Stimulated activated CD8-positive, alpha-beta memory T cell treated with anti-CD3 and anti-CD28 coated beads, Interleukin-15, amount 100 ng/mL, for 24 hours (primary cell): ENCODE measurements at places on chromosomes 3 and 15.

GRCh38 chr3:11275926-11276325 is 3.7 kb downstream of the ATG7 start:
- DNase-seq = no peak

GRCh38 chr15:27123808-27124207 is 152.8 kb downstream of the GABRG3 start:
- DNase-seq = no peak

- no peak for DNase-seq
Measured at GRCh38 chr3:109023656-109024254, 70.1 kb upstream of the GUCA1C start.

DNA sequence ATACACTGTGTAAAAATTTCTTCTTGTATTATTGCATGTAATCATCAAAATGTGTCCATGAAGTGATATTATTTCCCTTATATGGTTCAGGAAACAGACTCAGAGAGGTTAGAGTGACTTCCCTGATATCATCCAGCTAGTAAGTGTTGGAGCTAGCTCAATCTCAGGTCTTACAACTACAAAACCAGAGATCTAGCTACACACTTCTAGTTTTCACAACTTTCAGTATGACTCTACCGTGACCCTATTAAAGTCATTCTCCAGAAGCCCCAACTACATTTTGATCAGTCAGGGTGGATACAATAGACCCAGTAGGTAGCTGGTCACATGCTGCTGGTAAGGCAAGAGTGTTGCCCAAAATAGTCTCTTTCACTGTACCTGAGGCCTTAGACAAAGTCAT is 165.3 kb downstream of the GOLIM4 start:
- no peak for DNase-seq

DNA sequence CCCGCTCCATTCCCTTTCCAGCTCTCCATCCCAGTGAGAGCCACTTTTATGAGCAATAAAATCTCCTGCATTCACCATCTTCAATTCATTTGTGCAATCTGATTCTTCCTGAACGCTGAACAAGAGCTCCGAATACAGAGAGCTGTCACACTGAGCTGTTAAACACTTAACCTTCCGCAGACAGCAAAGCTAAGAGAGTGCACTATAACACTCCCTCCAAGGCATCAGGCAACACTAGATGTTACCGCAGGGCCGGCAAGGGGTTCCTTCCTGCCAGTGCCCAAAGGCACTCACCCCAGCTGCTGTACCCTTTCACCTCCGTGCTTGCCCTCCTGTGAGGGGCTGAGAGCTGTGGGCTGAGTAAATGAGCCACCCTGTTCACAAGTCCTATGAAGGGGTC is 85.6 kb downstream of the BCHE start:
- no peak for DNase-seq

DNA sequence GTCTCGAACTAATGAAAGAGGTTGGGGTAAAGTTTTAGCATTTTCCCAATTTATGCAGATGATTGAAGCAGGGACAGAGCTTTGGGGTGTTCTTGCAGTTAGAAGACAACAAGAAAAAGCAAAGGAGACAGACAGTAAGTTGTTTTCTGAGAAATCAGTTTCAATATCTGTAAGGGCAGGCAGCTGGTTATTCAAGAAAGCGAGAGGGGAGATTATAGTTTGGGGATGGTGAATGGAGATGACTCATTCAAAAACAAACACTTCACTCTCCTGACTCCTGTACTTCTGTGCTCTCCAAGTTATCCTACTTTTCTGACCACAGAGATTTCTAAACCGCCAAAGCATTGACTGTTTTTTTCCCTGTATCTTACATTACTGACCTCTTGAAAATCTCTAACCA is 352.0 kb downstream of the GAP43 start:
- no peak for DNase-seq

DNA sequence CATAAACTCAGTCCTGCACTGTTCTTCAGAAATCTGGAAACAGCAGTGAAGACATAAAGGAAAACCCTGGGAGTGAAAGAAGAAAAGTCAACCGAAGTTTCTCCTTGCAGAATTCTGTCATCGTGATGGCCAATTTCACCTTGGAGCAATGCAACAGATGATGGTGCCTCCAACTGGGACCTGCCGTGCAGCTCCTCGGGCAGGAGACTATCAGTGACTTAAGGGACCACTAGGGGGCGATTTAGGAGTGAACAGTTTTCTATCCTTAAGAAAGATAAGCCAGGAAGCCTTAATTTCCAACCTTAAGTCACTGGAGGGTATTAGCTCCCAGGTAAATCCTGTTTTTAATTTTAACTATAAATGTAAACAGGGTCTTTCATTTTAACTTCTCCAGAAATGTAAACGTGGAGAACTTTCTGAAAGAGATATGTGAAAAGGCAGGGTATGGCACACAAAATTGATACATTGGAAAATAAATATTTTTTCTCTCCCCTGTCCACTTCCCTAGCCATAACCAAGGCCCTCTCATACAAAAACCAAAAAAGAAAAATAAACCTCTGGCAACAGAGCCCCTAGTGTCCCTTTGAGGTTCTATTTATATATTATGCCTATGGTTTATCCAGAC is 116.3 kb downstream of the PDZRN3 start:
- no peak for DNase-seq

GRCh38 chr15:43225201-43225949 is 4.6 kb upstream of the EPB42 start:
- DNase-seq = no peak
